T47D (cell line): ENCODE measurements at places on chromosomes 5 and 9.

DNA sequence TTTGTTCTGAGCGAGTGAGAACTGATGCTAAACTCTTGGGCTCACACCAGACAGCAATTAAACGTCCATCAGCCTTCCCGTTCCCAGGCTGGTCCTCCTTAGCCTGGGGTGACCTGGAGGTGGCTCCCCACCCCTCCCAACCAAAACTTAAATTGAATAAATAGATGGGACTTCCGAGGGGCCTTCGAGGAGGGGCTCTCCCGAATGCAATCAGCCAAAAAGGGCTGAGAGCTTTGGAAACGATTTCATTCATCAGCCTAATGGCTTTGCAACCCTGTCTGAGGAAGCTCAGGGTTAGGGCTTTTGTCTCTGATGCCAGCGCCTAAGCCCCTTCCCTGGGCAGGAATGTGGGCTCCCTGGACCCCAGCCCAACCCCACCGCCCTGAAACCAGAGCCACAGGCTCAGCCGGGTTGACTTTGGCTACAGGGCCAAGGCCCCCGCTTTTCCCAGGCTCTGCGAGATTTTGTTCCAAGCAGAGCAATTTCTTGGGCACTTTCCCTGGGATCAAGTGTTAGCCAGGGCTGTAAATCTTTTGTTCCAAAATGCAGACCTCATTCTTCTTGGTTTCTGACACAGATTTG lies 29.2 kb downstream of the LHX3 start:
- no peak for DNase-seq

- DNase-seq, result no peak
Observed at GRCh38 chr5:96692441-96692840, 30.3 kb downstream of the CAST start.

DNA sequence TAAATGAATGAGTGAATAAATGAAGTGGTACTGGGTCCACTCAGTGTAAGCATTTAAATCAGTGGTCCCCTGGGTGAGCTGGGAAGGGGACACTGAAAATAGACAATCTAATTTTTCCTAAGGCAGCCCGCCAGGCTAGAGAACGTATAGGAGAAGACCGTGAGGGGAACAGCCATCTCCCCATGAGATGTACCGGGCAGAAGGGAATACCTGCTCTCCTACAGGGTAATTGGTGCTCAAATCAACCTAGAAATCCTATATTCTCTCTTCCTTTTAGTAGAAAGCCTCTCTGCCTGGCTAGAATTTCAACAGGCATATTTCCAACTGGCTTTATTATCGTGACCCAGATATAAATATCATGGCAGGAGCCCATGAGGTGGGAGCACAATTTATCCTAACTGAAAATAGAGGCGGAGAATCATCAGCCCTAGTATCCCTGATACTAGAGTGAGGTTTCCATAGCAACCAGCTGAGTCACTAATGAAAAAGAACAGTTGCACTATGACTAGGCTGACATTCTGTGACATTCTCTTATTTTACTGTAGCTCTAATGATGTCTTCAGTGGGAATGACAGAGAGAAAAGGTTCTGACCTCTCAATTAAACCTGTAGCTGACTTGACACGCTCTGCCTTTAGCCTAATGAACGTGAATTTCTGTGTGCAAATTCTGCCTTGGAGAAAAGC lies 96.5 kb upstream of the CAST start:
- no peak for DNase-seq

- no peak for DNase-seq
Observed at GRCh38 chr5:59833448-59833847, 60.1 kb downstream of the PDE4D start.

DNA sequence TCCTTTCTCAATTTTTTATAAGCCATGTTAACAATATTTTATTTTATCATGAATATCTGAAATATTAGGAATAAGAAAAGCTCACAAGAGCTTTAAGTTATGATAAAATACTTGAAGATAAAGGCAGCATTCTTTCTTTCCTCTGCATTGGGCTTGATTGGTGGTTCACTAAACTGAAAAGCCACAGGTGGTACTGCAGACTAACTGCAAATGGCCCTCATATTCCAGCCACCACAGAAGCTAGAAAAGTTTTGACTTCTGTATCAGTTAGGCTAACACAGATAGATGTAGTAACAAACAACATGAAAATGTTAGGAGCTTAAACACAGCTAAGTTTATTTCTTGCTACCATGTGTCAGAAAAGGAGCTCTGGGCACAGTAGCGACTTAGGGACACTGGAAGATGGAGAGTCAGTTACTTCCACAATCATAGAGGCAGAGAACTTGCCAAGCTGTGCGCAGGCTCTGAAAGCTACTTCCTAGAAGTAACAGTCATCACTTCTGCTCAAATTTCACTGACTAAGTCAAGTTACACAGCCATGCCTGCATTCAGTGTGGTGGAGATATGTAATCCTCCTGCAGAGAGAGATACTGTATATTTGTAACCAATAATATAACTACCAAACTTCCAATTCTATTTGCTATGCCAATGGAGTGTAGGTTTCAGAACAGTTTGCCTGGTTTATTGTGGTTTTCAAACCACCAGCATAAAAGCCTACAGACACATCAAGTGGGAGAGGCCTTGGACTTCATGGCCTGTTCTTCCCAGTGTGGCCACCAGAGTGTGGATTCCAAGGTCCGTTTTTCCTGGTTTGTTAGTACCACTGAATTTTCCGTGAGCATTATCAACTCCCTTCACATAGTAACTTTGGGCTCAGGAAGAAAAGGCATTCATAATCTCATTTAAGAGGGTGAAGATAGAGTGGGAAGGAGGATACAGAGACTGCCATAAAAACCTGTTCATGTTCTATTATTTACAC lies 268.3 kb downstream of the PJA2 start:
- DNase-seq, result peak; percentile 9

DNA sequence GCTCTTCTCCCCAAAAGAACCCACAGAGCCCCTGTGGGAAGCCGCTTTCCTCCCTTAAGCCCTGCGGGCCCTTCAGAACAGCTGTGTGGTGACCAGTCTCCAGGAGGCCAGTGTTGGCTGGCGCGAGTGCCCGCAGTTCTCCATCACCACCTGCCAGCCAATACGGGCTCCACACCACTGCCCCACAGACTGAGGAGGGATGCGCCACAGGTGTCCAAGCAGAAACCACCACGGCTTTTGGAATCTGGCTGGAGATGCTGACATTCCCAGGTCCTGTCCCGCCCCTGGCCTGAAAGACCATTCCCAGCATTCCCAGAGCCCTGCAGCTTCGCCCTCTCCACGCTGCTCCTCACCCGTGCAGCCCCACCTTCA lies 12.8 kb downstream of the CCNI2 start:
- DNase-seq, result no peak

DNA sequence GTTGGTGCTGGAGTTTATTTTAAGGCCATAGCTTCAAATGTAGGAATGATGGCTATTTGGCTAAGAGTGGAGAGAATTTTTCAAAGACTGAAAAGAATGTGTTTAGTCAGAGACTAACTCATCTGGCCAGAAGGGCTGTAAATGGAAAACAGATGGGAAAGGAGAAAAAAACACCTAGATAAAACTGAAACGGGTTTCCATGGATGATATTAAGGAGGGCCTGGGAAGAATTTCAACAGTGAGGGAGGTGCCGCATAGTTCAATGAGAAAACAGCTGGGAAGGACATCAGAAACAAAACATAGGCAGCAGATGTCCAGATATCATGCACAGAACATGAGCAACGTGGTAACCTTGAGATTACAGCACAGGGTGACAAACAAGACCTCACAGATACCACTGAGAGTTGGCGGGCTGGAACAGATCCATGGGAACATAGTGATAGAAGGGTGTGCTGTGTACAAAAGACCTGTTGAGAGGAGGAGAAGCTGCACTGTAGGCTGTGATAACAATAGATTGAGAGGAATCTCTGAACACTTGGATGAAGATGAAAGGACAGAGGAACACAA lies 31.2 kb upstream of the RAD23B start:
- DNase-seq, result no peak

DNA sequence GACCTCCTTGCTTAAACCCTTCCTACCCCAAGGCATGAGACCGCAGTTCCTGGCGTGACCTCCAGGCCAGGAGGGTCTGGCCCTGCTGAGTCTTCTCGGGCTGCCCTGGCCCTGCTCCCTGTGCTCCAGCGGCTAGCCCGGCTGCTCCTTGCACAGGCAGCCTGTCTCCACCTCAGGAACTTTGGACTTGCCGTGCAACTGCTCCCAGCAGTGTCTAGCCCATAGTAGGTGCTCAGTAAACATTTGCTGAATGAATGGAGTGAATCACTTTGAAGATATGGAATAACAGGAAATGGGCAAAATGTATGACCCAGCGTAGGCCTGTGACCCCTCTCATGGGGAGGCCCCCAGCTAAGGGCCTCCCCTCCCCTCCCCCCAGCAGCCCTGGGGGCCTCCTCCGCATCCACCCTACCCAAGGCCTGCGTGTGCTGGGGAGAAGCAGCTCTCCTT lies 127.1 kb downstream of the ZNF354C start:
- no peak for DNase-seq

- no peak for DNase-seq
Observed at GRCh38 chr5:1103093-1103492, 8.8 kb downstream of the SLC12A7 start.

DNA sequence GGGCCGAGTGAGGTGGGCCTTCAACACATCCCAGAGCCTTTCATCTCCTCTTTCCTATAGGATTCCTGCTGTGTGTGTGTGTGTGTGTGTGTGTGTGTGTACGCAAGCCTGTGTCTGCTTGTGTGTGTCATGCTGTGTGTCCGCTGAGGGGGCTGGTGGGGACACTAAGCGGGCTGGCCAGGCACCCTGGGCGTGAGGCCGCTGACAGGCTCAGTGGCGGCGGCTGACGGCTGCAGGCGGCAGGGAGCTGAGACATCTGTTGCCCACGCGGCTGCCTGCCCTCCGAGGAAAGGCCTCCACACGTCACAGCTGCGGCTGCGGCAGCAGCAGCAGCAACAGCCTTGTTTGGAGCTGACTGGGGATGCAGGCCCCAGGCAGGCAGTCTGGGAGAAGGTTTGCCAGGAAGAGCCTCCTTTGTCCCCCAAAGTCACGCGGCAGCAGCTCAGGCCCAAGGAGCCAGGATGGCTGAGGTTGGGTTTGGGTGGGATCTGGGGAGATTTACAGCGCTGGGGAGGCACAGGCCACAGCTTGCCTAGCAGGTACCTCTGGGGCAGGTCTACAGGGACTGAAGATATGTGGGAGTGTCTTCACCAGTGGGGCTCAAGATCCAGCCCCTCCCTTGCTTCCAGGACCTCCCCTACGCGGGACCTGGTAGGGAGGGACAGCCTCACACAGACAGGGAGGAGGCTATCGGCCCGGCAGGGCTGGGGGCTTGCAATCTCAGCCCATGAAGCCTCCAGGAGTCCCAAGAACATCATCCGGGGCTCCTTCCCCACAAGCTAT lies 1.8 kb downstream of the PDLIM4 start:
- no peak for DNase-seq

DNA sequence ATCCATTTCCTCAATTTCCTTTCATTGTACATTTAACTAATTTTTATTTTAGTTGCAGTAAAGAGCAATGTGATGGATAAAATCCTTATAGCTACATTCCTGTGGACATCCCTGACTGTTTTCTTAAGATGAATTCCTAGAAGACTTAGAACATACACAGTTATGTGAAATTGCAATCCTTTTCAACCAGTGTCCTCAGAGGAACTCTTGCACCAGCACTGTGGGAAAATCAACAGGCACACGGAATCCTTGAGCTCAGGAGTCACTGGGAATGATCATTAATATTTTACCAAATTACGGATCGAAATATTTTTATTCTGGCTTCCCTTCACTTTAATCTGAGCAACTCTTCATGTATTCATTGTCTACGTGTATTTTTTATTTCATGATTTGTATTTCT lies 901.9 kb upstream of the WWC1 start:
- DNase-seq, result no peak

- DNase-seq, result no peak
Observed at GRCh38 chr5:39726467-39726866, 301.7 kb upstream of the DAB2 start.

- DNase-seq, result no peak
Observed at GRCh38 chr5:131167615-131168014, 2.6 kb upstream of the HINT1 start.

DNA sequence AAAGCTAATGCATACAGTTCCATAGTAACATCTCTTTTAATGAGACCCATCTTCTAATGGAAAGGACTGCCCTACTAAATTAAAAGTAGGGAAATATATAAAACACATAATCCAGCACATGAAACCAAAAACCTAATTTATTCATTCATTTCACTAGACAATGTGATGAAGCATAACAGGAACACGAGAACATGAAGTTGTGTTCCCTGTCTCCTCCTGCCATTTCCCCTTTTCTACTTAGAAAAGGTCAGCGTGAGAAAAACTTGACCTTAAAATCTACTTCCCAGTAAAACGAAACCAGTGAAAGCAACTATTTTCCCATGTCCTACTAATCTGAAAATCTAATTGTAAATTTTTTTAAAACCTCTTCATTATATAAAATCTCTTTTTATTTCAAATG lies 847.5 kb downstream of the TLE1 start:
- no peak for DNase-seq
